ENCODE measurements at places on chromosomes 13 and 19. TPM values are rescaled to one million over a fixed set of nuclear protein-coding genes. Genes with fewer than 3 reads are reported as not detected.
A peak's percentile ranks its signal among the peaks of the same experiment; 100 is the strongest.

The C19orf33 gene
- 179 TPM for total RNA-seq

The CEACAM3 gene
- not detected for total RNA-seq

The BRSK1 gene
- total RNA-seq, result 11.3 TPM

The HSD17B14 gene
- total RNA-seq, result 32.1 TPM

The URAD gene
- total RNA-seq, result not detected

The ZNF536 gene
- 0.46 TPM for total RNA-seq

The RNASEH2A gene
- 12.2 TPM for total RNA-seq

DNA sequence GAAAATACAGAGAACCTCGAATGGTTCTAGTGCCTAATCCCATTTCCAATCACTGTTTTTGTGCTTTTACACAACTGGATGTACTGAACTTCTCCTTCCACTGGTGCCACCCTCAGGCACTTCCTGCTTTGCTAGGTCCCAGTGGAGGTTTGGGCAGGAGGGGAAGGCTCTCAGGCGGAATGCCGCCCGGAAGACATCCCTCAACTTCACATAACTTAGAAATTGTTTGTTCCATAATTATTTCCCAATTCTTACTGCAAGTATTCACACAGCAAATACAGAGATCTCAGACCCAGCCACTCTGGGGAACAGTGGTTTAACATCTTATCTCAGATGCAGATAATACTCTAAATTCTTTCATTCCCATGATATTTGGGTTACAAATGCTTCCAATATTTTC lies 195.7 kb upstream of the IPO5 start:
- no peaks in the 10 kb centered on the region for H3K36me3 ChIP-seq
- DNase-seq, result no peak
- no peaks in the 10 kb centered on the region for H3K27me3 ChIP-seq
- H3K4me3 ChIP-seq, result no peak overlapping the region
- no peaks in the 10 kb centered on the region for H3K4me1 ChIP-seq

- H3K4me3 ChIP-seq, result no peak overlapping the region
- H3K27me3 ChIP-seq, result no peaks in the 10 kb centered on the region
- no peak for DNase-seq
- no peaks in the 10 kb centered on the region for H3K4me1 ChIP-seq
- H3K36me3 ChIP-seq, result no peaks in the 10 kb centered on the region
These were observed 471.5 kb downstream of the TSHZ3 start for GRCh38 chr19:30877661-30878113.

DNA sequence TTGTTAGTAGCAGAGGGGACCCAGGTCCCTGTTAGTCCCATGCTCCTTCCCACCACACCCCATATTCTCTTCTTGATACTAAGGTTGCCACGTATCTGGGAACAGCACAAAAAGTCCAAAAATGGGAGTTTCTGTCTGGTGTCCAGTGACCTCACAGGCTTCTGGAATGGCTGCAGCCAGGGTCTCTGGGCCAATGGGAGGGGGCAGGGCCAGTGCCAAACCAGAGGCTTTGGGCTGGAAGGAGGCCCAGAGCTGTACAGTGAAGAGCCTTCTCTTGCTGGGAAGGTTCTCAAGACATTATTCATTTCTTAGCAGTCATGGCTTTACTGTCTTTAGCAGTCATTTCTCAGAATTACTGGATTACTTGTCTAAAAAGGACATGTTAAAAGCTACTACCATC lies 119.2 kb downstream of the FRY start:
- H3K27me3 ChIP-seq, result no peaks in the 10 kb centered on the region
- H3K27ac ChIP-seq, result peak overlapping the region; percentile 43
- H3K4me3 ChIP-seq, result no peak overlapping the region
- H3K4me1 ChIP-seq, result peaks cover 5% of the 10 kb centered on the region
- no peaks in the 10 kb centered on the region for H3K36me3 ChIP-seq

DNA sequence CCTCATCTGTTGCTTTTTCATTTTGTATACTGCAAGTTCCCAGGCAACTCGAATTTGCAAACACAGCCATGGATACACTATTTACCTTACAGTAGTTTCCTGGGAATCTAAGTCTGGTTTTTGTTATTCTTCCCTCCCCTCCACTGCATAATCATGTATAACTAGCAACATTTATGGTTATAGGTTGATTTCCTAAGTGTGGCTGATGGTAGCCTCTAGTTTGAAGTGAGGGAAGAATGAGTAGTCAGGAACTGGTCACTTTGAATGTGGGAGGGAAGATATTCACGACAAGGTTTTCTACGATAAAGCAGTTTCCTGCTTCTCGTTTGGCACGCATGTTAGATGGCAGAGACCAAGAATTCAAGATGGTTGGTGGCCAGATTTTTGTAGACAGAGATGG lies at the start of gene KCNRG:
TSS of gene KCNRG (plus strand) at position 187 of the 400 bp plus-strand sequence. CDS start at position 237, 50 bp downstream.
- DNase-seq, result no peak
- no peak within 1 kb of the TSS for H3K4me3 ChIP-seq
- H3K36me3 ChIP-seq, result no peaks in the 10 kb centered on the region

GRCh38 chr19:8663920-8664670 lies 33.7 kb downstream of the NFILZ start:
- H3K36me3 ChIP-seq, result no peaks in the 10 kb centered on the region
- no peak for DNase-seq
- no peaks in the 10 kb centered on the region for H3K4me1 ChIP-seq
- no peaks in the 10 kb centered on the region for H3K27me3 ChIP-seq
- no peak overlapping the region for H3K4me3 ChIP-seq
- H3K27ac ChIP-seq, result no peak overlapping the region

GRCh38 chr19:8324186-8325050 lies 3.1 kb downstream of the RPS28 start:
- peaks cover 8% of the 10 kb centered on the region for H3K4me1 ChIP-seq
- H3K27ac ChIP-seq, result no peak overlapping the region
- DNase-seq, result no peak
- H3K27me3 ChIP-seq, result no peaks in the 10 kb centered on the region
- H3K4me3 ChIP-seq, result no peak overlapping the region
- no peaks in the 10 kb centered on the region for H3K36me3 ChIP-seq

GRCh38 chr19:42512743-42513304 lies 15.5 kb downstream of the CEACAM1 start:
- H3K27ac ChIP-seq, result no peak overlapping the region
- no peak overlapping the region for H3K4me3 ChIP-seq
- no peaks in the 10 kb centered on the region for H3K4me1 ChIP-seq
- no peaks in the 10 kb centered on the region for H3K36me3 ChIP-seq
- no peaks in the 10 kb centered on the region for H3K27me3 ChIP-seq

GRCh38 chr13:111599791-111600190 lies 279.3 kb downstream of the TEX29 start:
- H3K36me3 ChIP-seq, result no peaks in the 10 kb centered on the region
- no peak overlapping the region for H3K4me3 ChIP-seq
- H3K27ac ChIP-seq, result no peak overlapping the region
- no peaks in the 10 kb centered on the region for H3K27me3 ChIP-seq

DNA sequence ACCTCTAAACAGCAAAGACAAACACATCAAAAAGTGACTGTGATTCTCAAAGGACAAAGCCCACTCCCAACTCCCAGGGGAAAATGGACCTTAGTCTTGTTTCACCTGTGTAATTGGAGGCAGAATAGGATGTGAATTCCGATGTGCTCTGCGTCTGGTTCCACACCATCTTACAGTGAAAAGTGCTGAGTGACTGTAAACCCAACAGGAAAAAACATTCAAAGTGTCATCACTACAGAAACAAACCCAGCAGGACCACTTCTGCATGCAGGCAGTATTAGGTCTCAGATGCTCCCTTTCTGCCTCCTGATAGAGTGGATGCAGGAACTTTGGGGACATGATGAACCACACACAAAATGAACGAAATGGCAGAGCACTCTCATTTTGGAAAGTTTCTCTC lies 6.5 kb downstream of the UQCRFS1 start:
- H3K36me3 ChIP-seq, result no peaks in the 10 kb centered on the region
- no peak overlapping the region for H3K27ac ChIP-seq
- no peak overlapping the region for H3K4me3 ChIP-seq
- DNase-seq, result no peak

GRCh38 chr13:99982731-99983498 lies 1.3 kb downstream of the ZIC2 start:
- no peak overlapping the region for H3K4me3 ChIP-seq
- no peak for DNase-seq
- no peak overlapping the region for H3K27ac ChIP-seq
- H3K36me3 ChIP-seq, result no peaks in the 10 kb centered on the region

DNA sequence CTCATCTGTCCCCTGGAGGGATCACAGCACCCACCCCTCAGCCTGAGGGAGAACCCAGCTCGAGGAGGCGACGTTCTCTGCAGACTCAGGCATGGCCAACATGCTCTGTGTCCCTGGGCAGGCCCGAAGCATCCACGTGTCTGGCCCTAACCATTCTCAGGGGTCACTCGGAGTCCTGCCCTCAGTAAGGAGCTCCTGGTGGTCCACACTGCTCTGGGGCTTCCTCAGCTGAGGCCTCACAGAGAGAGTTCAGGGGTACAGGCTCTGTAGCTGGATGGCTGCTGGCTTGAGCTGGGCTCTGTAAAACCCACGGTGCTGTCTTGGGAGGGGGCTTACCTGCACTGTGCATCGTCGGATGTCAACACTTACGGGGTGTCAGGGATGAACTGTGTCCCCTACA lies 4.4 kb upstream of the SIGLEC8 start:
- H3K36me3 ChIP-seq, result no peaks in the 10 kb centered on the region
- no peaks in the 10 kb centered on the region for H3K27me3 ChIP-seq
- no peaks in the 10 kb centered on the region for H3K4me1 ChIP-seq
- no peak overlapping the region for H3K27ac ChIP-seq

DNA sequence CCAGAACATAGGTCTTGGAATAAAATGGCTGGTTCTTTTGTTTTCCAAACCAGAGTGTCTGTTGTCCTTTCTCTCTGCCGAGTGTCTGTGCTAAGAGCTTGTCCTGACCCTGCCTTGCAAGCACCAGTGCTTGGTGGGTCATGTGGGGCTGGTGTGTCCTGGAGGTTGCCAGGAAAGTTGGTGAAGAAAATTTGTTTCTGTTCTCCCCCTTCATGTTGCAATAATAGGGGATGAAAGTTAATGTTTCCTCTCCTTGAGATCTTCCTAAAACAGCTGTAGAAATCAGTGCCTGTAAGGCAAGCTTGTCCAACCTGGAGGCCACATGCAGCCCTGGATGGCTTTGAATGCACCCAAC lies 2.7 kb downstream of the HAMP start:
- DNase-seq, result no peak
- no peak overlapping the region for H3K4me3 ChIP-seq
- H3K4me1 ChIP-seq, result peaks cover 10% of the 10 kb centered on the region
- H3K36me3 ChIP-seq, result no peaks in the 10 kb centered on the region

GRCh38 chr13:21048901-21049698 lies 12.3 kb downstream of the LATS2 start:
- H3K36me3 ChIP-seq, result no peaks in the 10 kb centered on the region
- peaks cover 8% of the 10 kb centered on the region for H3K4me1 ChIP-seq
- no peak overlapping the region for H3K27ac ChIP-seq
- DNase-seq, result no peak
- H3K4me3 ChIP-seq, result no peak overlapping the region
- H3K27me3 ChIP-seq, result no peaks in the 10 kb centered on the region
